ENCODE measurements at places on chromosomes 13 and 19. TPM values are rescaled to one million over a fixed set of nuclear protein-coding genes. Genes with fewer than 3 reads are reported as not detected.
A peak's percentile ranks its signal among the peaks of the same experiment; 100 is the strongest.

The RPS15 gene
- total RNA-seq: 854 TPM

The CALR3 gene
- total RNA-seq: not detected

DNA sequence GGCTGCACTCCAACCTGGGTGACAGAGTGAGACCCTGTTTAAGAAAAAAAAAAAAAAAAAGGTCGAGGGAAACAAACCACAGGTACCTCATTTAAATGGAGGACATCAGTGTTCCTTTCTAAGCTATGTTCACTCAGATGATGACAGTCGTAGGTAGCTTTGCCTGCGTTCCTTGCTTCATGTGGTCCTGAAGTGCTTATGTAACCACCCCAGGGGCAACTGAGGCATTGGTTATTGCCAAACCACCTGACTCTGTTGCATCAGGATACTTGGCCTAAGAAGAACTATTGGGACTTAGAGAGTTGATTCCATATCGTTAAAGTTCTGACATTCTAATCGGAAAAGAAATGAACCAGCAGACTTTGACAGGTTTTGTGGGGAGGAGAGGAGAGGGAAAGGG, 51.7 kb downstream of the SPATA13 start:
- no peaks in the 10 kb centered on the region for H3K27me3 ChIP-seq
- DNase-seq: no peak
- no peak overlapping the region for H3K27ac ChIP-seq
- H3K36me3 ChIP-seq: no peaks in the 10 kb centered on the region
- H3K4me1 ChIP-seq: peaks cover 19% of the 10 kb centered on the region
- no peak overlapping the region for H3K4me3 ChIP-seq

- H3K4me1 ChIP-seq: peaks cover 68% of the 10 kb centered on the region
- peak overlapping the region; percentile 76 for H3K27ac ChIP-seq
- H3K27me3 ChIP-seq: no peaks in the 10 kb centered on the region
- no peak for DNase-seq
- no peak overlapping the region for H3K4me3 ChIP-seq
These were observed 48.9 kb downstream of the KLF2 start for GRCh38 chr19:16373532-16373931.

GRCh38 chr13:36084131-36084530, 47.1 kb downstream of the DCLK1 start:
- no peaks in the 10 kb centered on the region for H3K27me3 ChIP-seq
- no peak for DNase-seq
- H3K27ac ChIP-seq: no peak overlapping the region
- no peak overlapping the region for H3K4me3 ChIP-seq
